ENCODE measurements at places on chromosomes 4 and X.

- DNase-seq: no peak
Observed at GRCh38 chr4:149056615-149057014, 614.4 kb upstream of the NR3C2 start.

GRCh38 chr4:2638730-2639129 is 102.3 kb downstream of the FAM193A start:
- DNase-seq: no peak

DNA sequence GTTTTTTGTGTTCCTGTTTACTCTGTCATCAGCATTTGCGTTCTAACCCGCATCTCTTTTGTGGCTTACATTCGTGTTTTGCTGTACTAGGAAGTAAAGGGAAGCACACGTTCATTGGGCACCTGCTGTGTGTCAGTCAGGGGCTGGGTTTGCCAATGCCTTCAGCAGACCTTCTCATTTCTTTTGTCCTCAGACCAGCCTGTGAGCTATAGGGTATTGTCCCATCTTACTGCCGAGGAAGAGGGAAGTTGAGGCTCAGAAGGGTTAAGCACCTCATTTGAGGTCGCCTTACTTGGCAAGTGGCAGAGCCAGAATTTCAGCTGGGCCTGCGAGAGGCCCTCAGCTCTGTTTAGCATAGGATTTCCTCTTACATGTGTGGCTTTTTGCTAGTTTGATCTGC is 8.7 kb downstream of the TBC1D14 start:
- DNase-seq: no peak

DNA sequence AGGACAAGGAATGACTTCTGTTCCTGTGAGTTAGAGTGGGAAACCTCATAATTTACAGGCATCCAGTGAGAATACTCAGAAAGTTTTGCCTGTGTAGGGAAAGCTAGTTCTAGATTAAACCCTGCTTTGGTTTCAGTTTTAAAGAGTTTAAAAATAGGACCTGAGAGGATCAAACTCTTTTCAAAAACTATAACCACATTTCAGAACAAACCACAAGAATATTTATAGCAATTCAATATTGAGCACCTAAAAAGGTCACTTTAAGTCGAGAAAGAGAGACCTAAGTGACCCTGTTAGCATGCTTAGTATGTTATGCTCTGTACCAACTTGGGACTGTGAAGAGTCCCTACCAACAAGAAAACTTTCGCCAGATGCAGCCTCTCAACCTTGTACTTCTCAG is 17.4 kb upstream of the PWWP3B start:
- no peak for DNase-seq

GRCh38 chr4:176048631-176049030 is 17.0 kb upstream of the WDR17 start:
- no peak for DNase-seq

DNA sequence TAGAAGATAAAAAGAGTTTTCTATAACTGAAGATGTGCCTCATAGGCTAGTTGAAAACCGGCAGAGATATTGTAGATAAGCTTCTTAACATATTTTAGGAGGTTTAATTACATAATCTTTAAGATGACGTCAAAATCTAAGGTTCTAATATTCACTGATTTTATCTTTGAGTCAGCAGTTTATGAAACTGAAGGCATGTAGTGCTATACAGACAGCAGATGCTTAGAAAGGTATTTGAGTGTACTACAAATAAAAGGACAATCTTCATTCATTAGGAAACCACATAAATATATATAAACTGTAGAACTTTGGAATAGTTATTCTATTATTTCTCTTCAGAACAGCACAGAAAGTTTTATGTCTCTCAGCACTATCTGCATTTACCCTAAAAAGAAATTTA is 504.8 kb downstream of the IL15 start:
- no peak for DNase-seq

- DNase-seq: no peak
Observed at GRCh38 chr4:108535757-108536156, 84.6 kb upstream of the RPL34 start.

- DNase-seq: no peak
Observed at GRCh38 chr4:33724685-33725084, 2519.6 kb downstream of the ARAP2 start.

GRCh38 chrX:56798866-56799758 is 70.1 kb downstream of the NBDY start:
- DNase-seq: no peak

DNA sequence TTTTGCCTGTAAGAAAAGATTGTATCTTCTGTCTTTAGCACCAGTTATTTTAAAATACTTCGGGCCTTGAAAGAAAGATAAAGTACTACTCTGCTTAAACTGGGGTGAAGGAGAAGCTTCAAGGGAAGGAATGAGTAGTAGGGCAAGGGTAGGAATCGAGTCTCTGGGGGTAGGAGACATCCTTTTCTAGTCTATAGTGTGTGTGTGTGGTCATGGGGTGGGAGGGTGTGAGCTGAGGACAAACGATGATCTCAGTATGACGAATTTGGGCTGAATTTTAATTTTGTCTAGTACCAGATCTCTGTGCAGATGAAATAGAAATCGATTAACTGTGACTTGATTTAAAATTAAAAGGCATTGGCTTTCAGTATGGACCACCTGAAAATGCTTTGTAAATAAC is 3.3 kb upstream of the MYOZ2 start:
- DNase-seq: no peak

DNA sequence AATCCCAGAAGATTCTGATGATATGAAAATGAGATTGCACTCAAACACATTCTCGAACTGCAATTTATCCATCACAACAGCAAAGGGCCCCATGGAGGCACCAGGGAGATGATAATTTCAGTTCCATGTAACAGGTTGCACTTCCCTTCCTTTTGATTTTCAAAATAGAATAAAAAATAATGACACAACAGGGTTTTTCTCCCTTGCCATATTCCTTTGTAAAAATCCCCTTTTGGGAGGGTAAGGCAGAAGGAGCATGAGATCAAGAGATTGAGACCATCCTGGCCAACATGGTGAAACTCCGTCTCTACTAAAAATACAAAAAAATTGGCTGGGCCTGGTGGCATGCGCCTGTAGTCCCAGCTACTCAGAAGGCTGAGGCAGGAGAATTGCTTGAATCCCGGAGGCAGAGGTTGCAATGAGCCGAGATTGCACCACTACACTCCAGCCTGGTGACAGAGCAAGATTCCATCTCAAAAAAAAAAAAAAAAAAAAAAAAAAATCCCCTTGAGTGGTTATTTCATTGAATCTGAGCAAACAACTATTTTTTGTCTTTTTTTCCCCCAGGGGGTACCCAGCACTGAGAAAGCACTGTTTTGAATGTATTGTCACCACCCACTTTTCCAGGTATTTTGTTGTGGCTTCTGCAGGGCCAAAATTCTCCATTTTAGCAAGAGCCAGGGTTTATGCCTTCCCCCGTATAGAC is 26.7 kb downstream of the TBC1D9 start:
- DNase-seq: no peak

DNA sequence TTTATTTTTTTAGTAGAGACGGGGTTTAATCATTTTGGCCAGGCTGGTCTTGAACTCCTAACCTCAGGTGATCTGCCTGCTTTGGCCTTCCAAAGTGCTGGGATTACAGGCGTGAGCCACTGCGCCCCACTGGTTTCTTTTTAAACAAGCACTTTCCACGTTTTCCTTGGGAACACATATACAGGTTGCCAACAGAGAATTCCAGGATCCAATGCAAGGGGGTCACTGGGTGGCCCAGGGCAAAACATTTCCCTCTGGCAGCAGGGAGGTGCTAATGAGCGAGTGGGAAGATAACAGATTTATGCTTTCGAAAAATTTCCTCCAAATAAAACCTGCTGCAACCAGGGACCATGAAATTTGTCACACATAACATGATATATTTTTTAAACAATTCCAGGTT is 41.1 kb downstream of the ADRA2C start:
- no peak for DNase-seq

- peak; percentile 7 for DNase-seq
Observed at GRCh38 chrX:154918060-154918483, 31.9 kb downstream of the F8A1 start.

GRCh38 chr4:138958519-138958918 is 57.1 kb upstream of the NOCT start:
- no peak for DNase-seq

Data from keratinocyte (primary cell).